ENCODE measurements at places on chromosomes 1 and 21.
A peak's percentile ranks its signal among the peaks of the same experiment; 100 is the strongest.

DNA sequence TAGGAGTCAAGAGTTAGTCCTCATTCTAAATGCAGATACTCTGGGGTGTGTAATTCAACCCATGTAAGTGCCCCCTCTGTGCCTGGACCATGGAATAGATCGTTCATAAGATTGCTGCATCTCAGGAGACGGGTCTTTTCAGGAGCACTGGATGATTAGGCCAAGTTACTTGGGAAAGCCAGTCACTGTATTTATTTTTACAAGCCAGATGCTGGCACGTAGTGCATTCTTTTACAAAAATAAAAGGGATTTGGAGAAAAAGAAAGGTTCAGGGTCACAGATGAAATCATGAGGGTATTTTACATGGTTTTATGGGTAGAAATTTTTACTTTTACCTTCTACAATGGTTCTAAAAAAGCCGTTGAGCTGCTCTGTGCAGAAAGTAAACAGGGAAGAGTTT, 102.6 kb upstream of the UBE2U start:
- DNase-seq = no peak
- no peak overlapping the region for H3K4me3 ChIP-seq
- no peaks in the 10 kb centered on the region for H3K27me3 ChIP-seq
- H3K4me1 ChIP-seq = no peaks in the 10 kb centered on the region
- H3K36me3 ChIP-seq = no peaks in the 10 kb centered on the region
- H3K27ac ChIP-seq = no peak overlapping the region

DNA sequence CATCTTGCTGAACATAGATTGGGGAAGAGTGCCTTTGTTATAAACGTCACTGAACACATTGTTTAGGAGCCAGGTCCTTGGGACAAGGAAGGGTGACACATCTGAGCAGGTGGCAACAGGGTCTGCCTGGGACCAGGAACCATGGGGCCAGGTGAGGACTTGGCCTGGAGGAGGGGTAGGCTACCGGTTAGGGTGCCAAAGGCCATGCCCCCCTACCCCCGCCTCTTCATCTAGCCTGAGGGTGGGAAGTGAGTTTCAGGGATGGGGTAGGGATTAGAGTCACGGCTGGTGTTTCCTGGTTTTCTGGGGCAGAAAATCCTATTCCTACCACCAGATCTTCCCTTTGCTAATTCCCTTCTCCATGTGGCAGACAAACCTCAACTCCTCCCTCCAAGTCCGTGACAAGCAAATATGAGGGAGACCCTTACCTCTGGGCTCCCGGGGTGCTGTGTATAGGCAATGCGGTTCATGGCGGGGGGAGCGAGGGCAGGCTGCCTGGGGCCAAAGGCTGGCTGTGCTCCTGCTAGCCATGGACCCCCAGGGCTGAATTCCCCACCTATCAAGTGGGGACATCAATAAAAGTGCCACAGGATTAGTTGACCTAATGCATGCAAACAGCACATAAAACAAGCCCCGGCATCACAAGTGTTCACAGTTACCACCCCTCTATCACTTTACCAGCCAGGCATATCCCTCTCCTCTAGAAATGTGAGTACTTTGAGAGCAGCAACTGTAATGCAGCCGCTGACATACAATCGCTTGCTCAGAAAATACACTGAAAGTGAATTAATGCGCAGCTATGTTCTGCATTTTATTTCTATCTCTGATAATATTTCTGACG, 14.5 kb downstream of the CD247 start:
- H3K4me3 ChIP-seq = no peak overlapping the region
- peak overlapping the region; percentile 40 for H3K27ac ChIP-seq
- H3K36me3 ChIP-seq = peaks cover 66% of the 10 kb centered on the region

- no peaks in the 10 kb centered on the region for H3K27me3 ChIP-seq
- H3K27ac ChIP-seq = no peak overlapping the region
- H3K36me3 ChIP-seq = no peaks in the 10 kb centered on the region
- no peaks in the 10 kb centered on the region for H3K4me1 ChIP-seq
- DNase-seq = no peak
Observed at GRCh38 chr1:40936931-40937339, 42.6 kb upstream of the CTPS1 start.

DNA sequence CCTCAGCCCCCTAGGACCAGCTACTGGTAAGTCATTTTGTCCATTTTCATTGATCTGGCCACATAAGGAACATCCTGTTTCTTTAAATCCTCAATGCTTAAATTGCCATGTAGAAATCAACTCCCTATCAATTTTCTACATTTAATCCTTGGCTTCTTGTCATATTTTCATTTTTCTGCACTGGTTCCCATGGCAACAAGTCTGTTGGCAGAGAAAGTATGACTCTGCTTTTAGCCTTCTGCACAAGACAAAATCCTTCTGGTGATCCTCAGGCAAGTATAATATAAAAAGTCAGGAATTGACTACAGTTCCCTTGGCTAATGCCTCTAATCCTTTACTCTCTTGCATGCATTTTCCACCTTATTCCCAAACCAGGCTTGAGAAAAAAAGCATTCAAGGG, 65.0 kb downstream of the LRRC40 start:
- H3K27me3 ChIP-seq = no peaks in the 10 kb centered on the region
- H3K4me1 ChIP-seq = no peaks in the 10 kb centered on the region
- H3K36me3 ChIP-seq = no peaks in the 10 kb centered on the region
- no peak overlapping the region for H3K27ac ChIP-seq
- H3K4me3 ChIP-seq = no peak overlapping the region
- DNase-seq = no peak

DNA sequence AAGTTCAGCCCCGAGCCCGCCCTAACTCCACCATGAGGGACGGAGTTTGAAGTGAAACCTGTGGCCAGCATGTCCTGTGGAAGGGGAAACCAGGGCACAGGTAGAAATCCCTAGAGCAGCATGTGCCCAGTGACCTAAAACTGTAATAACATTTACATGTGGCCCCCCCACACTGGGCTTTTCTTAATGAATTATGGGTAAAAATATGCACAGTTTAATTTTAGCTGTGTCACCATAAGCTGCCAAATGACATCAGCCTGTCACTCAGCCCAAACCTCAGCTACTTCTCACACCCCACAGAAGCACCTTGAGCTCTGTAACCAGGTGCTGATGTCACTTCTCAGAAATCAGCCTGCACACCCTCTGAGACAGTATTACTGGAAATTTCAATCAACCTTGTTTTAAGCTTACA, 50.0 kb upstream of the SLC19A1 start:
- peaks cover 27% of the 10 kb centered on the region for H3K4me1 ChIP-seq
- peaks cover 6% of the 10 kb centered on the region for H3K36me3 ChIP-seq
- H3K27me3 ChIP-seq = peaks cover 16% of the 10 kb centered on the region
- H3K4me3 ChIP-seq = no peak overlapping the region
- peak; percentile 77 for DNase-seq

DNA sequence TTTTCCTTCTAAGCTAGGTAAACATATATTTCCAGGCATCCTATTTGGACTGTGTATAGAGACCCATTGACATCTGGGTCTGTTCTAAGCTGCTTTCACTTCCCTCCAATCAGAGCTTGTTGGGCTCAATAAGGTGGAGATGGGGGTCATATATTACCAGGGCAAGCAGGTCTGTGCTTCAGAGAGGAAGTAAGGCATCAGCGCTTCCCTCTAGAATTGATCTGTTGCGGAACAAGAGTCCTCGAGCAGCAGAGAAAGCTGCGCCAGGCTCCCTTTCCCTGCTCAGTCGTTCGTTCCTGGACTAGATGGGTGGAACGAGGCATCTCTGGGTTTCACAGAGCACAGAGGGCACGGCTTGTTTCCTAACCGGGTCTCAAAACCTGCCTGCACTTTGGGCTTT, 63.5 kb downstream of the DISC1 start:
- H3K27ac ChIP-seq = no peak overlapping the region
- H3K27me3 ChIP-seq = no peaks in the 10 kb centered on the region
- H3K4me1 ChIP-seq = no peaks in the 10 kb centered on the region
- H3K36me3 ChIP-seq = peaks cover 7% of the 10 kb centered on the region
- no peak for DNase-seq
- no peak overlapping the region for H3K4me3 ChIP-seq

DNA sequence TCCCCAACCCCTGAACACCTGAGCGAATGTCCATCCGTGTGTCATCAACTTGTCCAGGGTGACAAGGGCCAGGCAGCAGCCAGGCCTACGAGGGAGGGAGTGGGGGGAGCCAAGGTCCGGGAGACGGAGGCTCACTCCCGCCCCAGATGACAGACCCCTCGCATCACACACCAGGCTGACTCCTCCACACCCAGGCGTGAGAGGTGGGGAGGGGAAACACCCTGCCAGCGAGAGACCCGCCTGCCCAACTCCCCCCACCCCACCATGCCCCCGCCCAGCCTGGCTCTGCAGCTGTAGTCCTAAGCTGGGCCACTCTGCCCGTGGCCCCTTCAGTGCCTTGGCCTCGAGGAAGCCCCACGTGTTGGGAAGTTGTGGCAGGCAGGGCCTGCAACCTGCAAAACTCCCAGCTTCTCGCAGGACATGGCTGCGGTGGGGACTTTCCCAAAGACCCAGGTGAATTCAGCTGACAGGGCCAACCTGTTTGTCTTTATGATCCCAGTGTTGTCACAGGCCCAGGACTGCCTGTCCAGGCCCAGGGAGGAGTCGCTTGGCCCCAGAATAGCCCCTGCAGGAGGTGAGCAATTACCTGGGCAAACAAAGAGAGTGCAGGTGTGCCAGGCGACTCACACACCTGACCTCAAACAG, 62.9 kb downstream of the RIPK4 start:
- H3K4me3 ChIP-seq = no peak overlapping the region
- DNase-seq = no peak
- peaks cover 11% of the 10 kb centered on the region for H3K4me1 ChIP-seq

DNA sequence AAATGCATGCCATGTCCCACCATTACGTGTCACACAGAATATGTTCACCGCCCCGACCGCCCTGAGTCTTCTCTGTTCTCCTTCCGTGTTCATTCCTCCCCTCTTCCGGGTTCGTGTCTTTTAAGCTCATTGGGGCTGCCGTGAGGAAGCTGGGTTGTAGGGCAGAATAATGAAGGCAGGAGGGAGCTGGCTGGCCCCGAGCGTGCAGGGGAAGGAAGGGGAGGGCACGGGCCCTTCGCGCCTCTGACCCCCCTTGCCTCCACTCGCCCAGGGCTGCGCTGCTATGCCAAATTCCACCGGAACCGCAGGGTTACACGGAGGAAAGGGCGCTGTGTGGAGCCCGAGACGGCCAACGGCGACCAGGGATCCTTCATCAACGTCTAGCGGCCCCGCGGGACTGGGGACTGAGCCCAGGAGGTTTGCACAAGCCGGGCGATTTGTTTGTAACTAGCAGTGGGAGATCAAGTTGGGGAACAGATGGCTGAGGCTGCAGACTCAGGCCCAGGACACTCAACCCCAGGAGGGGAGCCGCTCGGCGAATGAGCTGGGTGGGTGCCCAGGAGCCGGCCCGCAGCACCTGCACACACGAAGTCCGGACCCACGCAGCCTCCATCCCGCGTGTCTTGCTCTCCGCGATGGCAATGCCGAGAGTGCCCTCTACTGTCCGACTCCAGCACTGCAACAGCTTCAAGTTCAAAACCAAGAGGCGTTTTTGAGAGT, 16.5 kb upstream of the AGTRAP start:
- DNase-seq = peak; percentile 75
- peak overlapping the region; percentile 72 for H3K4me3 ChIP-seq
- H3K27me3 ChIP-seq = no peaks in the 10 kb centered on the region

All from activated naive CD8-positive, alpha-beta T cell treated with anti-CD3 and anti-CD28 coated beads for 36 hours (primary cell).